ENCODE measurements at places on chromosomes 3 and 15. TPM values are rescaled to one million over a fixed set of nuclear protein-coding genes. Genes with fewer than 3 reads are reported as not detected.
A peak's percentile ranks its signal among the peaks of the same experiment; 100 is the strongest.

DNA sequence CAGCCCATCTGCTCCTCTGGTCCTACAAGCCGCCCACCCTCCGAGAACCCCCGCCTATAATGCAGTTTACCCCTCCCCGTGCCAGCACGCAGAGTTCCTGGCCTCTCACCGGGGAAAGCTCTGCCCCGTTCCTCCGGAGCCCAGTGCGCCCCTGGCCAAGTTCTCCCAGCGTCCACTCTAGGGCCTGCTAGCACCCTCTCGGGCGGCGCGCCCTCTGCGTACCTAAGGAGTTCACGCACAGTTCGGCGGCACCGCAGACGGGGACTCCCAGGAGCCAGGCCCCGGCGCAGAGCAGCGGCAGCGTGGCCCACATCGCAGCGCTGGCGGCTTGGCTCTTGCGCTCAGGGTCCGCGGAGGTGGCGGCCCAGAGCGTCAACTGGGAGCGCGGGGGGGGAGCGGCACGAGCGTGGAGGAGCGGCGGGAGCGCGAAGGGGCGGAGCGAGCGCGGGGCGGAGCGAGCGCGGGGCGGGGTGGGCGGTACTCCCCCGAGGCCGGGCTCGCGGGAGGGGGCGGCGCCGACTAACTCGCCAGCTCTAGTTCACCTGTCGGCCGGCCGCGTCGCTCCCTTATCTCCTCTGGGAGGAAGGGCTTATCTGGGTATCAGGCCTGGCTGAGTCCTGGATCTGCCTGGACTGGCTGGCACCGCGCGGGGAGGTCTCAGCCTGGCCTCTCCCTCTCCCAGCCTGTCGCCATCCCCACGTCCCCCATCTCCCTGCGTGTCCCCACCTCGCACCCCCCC, at the start of gene CTSH:
Gene CTSH (minus strand): TSS at position 378 of the 739 bp plus-strand sequence. CDS start 65 bp downstream, at position 313.
- no peak for DNase-seq

DNA sequence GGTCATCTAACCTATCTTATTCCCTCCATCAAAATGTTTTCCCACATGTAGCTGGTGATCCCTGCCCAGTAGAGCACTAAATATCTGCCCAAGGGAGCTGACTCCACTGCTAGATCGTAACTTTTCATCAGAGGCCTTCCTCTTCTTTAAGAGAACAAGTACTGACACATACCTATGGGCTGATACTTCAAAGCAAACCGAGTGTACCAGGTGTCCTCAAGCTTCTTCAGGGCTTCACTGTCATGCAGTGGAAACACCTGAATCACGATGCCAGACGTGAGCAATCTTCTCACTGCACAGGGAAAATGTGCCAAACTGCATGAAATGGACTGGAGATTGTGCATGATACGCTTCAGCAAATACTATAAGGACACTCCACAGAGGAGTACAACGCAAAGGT, 41.6 kb downstream of the ANO10 start:
- no peak for DNase-seq

UBE2E1 gene
- 78.4 TPM for total RNA-seq

COL6A5 gene
- total RNA-seq, result not detected

DNA sequence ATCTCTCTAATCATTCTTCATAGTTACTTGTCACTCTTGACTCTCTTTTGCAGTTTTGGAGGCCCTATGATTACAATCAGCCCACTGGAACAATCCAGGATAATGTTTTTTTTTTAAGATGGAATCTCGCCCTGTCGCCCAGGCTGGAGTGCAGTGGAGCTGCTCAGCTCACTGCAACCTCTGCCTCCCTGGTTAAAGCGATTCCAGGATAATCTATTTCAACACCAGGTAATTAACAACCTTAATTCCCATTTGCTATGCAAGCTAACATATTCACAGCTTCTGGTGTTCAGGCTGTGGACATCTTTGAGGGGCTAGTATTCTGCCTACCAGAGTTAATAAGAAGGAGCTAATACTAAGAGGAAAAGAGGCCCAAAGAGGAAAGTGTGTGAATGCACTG, 1.1 kb upstream of the BLOC1S6 start:
- no peak for DNase-seq

- DNase-seq, result peak; percentile 65
These were observed 193.3 kb upstream of the TTC14 start for GRCh38 chr3:180408654-180409053.

DNA sequence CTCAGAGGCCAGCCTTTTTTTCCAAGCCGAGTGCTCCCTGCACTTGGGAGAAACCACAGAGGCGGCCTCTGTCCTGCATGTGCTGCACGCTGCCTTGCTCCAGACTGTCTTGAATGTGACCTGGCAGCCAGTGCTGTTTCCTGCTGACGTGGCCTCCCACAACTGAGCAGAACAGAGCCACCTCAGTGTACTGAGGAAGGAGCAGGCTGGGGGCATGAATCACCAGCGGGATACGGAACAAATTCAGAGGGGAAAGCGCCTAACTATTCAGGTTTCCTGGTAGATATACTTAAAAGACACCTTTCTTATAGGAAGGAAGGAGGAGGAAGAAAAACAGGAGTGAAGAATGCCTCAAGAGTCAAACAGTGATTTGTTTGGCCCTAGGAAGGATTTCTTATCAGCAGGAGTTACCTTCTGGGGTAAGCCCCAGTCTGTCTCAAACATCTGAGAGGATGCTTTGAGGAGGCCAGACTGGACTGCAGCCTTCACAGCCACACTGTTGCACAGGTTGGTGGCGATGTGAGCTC, 114.0 kb downstream of the FNDC3B start:
- peak; percentile 98 for DNase-seq

SENP7 gene
- total RNA-seq, result 6.6 TPM

GRCh38 chr3:33063651-33064051, 33.3 kb downstream of the GLB1 start:
- DNase-seq, result peak; percentile 67

- DNase-seq, result no peak
These were observed 1.9 kb downstream of the VILL start for GRCh38 chr3:37992271-37993066.

CERS3 gene
- not detected for total RNA-seq

TTC21A gene
- total RNA-seq, result 2.1 TPM

DNA sequence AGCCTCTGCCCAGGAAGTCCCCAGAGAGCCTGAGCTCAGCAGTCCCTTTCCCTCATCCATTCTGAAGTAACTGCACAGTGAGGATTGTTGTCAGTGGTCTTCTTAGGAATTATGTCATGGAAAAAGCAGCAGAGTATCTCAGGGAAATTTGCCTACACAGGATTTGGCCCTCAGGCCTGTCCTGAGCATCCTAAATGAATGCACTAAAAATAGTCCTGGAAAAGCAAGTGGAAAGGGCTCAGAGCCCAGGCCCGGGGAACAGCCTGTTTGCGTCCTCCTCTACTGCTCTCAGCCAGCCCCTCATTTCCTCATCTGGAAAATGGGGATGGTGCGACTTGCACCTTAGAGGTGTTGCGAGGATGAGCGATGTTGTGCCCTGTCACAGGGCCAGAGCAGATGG, 21.6 kb downstream of the LYSMD4 start:
- no peak for DNase-seq

ERICH6 gene
- total RNA-seq, result not detected

GRCh38 chr3:71582036-71582611, 1.4 kb downstream of the FOXP1 start:
- no peak for DNase-seq

- no peak for DNase-seq
These were observed 241.5 kb downstream of the CLSTN2 start for GRCh38 chr3:140176526-140176925.

CD200 gene
- total RNA-seq, result not detected

- no peak for DNase-seq
These were observed 122.2 kb upstream of the ICE2 start for GRCh38 chr15:60601098-60601497.

IMPG2 gene
- total RNA-seq, result 0.07 TPM

DNA sequence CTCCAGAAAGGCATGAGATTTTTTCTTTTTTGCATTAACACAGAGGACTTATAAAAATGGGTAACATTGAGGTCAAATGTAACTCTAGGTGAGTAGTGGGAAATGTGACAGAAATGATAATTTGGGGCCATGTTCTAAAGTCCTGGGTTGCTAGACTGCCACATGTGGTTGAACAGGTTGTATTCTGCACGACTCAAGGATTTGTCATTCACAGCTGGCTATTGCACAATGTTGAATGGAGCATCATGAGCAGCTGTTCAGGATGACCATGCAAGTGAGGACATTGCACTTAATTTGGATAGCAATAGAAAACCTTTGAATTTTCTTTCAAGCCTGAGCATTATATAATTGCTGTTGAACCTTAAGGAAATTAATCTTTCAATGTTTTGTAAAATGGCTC, 396.6 kb downstream of the NAALADL2 start:
- no peak for DNase-seq

CD96 gene
- total RNA-seq, result not detected

GRCh38 chr3:129205109-129205832, 21.6 kb upstream of the CNBP start:
- DNase-seq, result no peak

- DNase-seq, result no peak
These were observed 492.5 kb downstream of the NLGN1 start for GRCh38 chr3:173890091-173890490.

IL16 gene
- total RNA-seq, result not detected

ST3GAL6 gene
- not detected for total RNA-seq

DNA sequence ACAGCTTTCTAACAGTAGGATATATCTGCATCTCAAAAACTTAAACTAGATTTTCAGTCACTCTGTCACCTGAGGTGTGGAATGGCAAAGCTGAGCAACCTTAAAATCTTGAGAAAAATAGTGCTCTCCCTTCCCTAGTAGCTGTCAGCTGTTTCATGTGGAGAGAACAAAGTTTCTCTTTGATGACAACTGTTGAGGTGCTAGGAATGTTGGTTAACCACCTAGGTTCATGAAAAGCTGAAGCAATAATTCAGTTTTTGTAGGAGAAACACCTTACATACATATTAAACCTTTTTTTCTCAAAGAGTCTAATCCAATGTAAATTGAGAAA, 40.8 kb downstream of the TCF12 start:
- no peak for DNase-seq

DNA sequence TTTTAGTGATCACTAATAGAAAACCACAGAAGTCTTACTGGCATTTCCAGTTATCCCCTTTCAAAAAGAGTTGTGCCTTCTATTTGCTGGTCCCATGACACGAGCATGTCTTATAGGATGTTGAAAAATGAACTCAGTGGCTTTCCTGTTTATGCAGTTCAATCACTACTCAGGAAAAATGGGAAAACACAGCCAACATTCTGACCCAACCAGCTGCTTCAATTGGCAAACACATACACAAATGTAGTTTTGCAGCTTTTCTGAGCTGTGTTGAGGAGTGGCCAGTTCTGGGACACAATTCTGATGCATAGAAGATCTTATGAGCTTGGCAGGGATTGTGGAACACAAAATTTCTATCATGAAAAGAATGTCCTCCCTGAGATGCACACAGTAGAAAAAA, 40.3 kb downstream of the FSTL1 start:
- DNase-seq, result no peak

DNA sequence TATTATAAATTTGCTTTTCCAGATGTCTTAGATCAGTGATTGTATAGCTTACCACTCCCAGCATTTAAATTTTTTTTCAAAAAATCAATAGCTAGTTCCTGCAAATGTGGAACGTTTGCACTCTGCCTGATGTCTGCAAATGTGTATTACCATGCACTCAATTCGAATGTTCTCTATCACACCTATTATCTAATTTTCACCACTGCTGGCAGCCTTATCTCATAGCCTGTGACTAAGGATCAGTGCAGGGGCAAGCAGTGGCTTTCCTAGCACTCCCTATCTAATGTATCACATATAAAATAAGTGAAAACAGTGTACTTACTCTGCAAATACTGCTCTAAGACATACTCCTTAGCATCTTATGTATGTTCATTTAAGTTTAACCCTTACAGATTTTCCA, 196.3 kb upstream of the PLSCR5 start:
- DNase-seq, result no peak

RFC4 gene
- total RNA-seq, result 14.3 TPM
